ENCODE measurements at places on chromosomes 5 and 9.

DNA sequence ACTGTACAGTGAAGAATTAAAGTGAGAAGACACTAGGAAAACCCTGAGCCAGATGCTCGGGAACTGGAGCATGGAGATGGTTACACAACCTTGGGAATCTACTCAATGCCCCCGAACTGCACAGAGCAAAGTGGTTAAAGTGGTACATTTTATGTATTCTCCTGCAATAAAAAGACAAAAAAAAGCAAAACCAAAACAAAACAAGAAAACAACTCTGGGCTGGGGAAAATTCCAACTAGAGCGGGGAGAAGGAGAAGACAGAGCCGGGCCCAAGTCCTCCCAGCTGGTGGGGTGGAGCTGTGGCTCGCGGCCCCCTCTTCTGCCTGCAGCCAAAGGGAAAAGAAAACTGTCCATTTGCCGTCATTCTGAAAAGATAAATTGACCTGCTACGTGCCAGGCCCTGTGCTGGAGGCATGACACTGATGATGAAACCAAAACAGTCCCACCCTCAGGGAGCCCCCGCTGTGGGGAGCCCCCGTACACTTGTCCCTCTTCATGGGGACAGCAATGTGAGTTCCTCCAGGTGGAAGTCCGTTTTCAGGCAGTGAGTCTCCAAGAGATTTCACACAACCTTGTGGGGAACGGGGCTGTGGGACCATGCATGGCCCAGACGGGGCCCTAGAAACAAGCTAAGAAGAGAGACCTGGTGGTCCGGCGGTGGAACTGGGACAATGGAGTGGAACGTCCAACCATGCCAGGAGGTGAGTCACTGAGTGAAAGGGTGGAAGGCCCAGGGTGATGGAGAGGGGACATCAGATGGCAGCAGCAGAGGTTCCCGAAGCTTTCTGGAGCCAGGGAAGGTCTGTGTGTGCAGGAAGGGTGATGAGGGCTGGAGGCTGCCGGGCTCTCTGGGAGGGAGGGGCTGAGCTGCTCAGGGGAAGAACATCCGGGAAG, 114.8 kb upstream of the COL5A1 start:
- DNase-seq = no peak

DNA sequence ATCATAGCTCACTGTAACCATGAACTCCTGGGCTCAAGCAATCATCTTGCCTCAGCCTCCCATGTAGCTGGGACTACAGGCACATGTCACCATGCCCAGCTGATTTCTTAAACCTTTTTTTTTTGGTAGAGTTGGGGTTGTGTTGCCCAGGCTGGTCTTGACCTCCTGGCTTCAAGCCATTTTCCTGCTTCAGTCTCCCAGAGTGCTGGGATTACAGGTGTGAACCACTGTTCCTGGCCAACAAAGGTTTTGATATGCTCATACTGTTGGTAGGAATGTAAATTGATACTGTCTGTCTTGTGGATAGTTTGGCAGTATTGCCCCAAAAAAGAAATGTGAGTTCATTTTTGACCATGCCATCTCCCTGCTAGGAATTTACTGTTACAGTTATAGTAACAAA, 77.4 kb upstream of the TMEM171 start:
- no peak for DNase-seq

DNA sequence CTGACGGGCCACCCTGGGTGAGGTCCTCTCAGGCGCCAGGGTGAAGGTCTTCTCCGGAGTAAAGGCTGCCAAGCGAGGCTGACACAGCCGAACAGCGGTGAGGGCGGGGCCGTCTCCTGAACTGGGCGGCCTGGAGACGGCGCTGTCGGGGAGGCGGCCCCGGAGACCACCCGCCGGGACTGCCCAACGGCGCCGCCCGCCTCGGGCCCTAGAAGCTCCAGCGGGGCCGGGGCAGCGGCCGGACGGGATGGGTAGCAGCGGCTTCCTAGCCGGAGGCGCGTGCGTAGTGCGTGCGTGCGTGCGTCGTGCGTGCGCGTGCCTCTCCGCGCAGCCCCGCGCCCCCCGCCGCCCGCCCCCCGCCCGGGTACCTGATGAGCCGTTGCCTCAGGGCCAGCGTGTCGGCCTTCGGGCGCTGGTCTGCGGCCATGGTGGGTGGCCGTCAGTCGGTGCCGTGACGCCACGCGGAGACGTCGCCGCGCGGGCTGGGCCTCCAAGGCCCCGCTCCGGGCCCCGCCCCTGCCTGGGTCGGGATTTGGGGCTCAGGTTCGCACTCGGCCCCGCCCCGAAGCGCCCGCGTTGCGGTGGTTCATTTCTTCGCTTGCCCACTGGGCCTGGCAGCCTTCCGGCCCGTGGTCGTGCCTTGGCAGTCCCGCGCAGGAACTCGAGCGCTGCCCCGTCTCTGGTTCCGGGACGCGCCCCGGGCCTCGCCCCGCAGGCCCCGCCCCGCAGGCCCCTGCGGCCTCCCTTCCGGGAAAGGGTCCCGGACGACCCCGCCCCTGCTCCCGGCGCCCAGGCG, at the start of gene PHYKPL:
PHYKPL (minus strand) TSS at position 679 of the 796 bp plus-strand sequence; CDS start at position 427, 252 bp downstream.
- DNase-seq = no peak

- DNase-seq = no peak
These were observed 1026.1 kb upstream of the DMAC1 start for GRCh38 chr9:8825585-8826147.

DNA sequence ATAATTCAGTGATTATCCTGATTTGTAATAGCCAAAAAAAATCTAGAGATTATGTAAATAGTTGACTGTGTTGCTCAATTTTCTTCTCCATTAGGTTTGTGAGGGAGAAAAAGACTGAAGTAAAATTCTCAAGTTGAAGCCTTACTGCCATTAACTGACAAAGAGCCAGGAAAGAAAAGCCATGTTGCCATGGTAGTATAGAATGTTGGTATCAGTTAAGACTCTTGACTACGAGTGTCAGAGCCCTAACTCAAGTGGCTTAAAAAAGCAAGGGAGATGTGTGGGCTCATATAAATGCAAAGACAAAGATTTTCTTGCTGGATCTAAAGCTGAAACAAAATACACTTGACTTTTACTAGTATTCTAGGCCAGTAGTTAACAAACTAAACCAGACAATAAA, 571.7 kb downstream of the KCTD16 start:
- DNase-seq = no peak

- no peak for DNase-seq
These were observed 64.0 kb upstream of the ERBIN start for GRCh38 chr5:65862384-65862783.

- DNase-seq = no peak
These were observed 21.1 kb downstream of the BNIP1 start for GRCh38 chr5:173165177-173166016.

DNA sequence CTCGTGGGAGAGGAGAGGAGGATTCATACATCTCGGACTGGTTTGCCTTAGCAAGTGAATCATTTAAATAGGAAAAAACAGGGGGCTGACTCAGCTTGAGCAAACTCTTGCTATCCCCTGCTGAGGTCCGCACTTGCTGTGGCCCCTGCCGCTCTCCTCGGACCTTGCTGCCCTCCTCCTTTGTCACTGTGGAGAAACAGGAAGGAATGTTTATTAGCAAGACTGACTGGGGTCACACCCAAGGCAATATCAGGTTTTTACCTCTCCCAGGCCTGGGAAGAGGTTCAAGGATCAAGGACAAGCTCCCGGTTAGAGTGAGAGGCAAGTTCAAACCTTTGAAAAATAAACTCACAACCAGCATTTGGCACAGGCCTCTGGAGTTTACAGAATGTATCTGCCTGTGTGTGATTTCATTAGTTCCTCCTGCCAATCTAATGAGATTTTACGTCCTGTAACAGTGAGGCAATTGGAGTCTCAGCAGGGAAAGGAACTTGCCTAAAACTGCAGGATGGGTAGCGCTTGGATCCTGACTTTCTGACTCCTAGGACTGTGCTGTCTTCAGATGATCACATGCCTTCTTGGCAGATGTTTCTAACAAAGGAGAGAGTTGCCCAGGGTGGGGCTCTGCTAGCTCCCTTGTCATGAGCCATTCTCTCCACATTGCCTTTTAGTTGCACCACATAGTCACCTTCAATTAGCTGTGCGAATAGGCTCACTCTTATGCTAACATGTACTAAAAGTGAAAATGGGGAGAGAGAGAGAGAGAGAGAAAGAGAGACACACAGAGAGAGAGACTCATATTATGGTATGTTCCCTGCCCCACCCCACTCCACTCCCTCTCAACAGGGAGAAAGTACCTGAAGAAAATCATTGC, 108.6 kb upstream of the CDKN2B start:
- no peak for DNase-seq

- DNase-seq = no peak
These were observed 3.1 kb downstream of the IER5L start for GRCh38 chr9:129174724-129175514.

DNA sequence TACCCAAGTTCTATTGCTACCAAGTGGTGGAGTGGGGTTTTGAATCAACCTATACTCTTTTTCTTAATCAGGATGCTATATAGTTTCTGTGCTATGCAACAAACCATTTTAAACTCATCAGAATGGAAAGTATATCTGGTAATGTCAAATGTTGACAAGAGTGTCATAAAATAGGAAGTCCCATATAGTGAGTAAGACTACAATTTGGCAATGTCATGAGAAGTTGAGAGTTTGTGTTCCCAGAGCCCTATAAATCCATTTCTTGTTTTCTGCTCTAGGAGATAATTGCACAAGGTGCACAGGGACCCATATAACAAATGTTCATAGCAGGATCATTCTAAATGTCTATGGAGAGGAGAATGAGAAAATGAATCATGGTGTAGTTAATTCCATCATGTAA, 109.8 kb upstream of the TXNDC8 start:
- DNase-seq = no peak

- DNase-seq = no peak
These were observed 31.2 kb upstream of the CEP120 start for GRCh38 chr5:123454259-123454911.

DNA sequence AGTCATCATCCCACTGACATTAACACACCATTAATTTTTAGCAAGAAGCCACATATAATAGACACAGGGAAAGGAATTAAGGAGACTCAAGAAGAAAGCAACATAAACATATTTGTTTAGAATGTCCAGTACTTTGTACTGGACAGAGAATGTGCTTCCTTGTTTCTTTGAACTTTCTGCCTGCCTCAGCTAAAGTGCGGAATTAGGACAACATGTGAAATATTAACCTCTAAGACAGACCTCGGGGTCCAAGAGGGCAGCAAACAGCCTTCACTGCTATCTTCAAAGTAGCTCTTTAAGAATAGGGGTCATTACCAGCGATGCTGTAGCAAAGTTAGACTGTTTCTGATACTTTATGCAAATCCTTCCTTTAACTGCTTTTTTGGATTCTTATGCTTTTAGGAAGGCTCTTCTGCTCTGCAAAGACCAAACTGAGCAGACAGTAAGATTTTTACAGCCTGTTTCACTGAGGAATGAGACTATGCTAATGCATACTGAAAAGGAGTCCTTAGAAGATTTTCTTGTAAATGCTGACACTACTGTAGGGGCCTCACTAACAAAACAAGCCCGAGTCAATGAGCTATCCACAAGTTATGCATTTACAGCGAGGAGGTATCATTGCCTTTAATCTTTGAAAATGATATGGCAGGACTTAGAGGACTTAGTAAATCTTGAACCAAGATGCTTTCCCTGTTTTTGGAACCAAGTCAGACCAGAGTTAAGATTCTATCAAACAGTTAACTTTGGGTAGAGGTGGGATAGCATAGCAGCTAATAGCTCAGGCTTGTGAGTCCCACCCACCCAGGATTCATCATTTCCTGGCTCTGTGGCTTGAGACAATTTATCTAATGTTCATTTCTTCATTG, 23.8 kb downstream of the DAB2 start:
- no peak for DNase-seq

DNA sequence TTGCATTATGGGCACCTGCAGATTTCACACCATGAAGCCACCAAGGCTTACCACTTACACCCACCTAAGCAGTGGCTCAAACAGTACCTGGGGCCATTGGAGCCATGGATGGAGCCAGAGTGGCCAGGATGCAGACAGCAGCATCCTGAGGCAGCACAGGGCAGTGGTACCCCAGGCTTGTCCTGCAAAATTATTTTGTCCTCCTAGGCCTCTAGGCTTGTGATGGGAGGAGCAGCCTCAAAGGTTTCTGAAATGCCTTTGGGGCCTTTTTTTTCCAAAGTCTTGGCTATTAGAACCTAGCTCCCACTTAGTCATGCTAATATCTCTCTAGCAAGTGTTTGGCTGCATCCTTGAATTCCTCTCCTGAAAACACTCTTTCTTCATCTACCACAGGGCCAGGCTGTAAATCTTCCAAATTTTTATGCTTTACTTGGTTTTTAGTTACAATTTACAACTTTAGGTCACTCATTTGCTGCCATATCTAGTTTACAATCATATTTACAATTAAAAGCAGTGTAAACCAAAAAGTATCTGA, 15.7 kb downstream of the TMC1 start:
- DNase-seq = no peak

DNA sequence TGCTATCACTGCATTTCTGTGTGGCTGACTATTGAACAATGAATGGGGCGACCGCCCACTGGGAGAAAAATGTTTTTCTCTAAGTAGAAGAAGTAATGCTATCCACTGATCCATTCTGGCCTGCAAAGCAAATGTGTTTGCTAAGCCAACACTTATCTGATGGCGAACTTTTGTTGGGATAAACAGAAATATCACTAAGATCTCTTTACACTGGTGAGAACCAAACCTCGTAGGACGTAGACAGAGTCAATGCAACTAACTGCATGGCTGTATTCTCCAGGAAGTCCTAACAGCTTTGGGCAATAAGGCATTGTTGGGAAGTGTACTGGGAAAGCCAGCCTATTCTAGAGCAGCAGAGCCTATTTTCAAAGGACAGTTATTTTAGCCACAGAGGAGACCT, 77.7 kb downstream of the ANKH start:
- no peak for DNase-seq

- no peak for DNase-seq
These were observed 182.7 kb downstream of the TAF11L14 start for GRCh38 chr5:17816944-17817343.

DNA sequence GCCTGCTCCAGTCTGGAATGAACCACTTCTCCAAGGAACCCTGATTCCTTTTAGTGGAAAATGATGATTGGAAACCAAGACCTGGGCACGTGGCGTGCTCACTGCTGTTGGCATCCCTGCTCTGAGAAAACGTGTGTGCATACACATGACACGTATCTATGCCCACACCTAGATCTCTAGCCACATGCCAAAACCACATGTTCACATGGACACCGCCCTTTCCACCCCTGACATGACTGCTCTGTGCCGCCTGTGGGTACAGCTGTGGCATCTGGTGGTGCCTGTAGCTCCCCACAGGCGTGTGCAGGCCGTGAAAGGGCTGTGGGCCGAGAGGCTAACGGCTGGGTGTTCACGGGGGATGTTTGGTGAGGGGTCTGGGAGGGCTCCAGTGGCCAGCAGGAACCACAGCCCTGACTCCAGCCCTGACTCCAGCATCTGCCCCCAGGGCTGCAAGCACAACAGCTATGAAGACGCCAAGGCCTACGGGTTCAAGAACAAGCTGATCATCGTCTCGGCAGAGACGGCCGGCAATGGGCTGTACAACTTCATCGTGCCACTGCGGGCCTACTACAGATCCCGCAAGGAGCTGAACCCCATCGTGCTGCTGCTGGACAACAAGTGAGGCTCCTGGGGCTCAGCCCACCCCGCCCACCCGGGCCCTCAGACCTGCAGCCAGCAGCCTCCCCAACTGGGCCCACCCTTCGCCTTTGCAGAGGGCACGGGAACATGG, 75.1 kb downstream of the KCNT1 start:
- DNase-seq = no peak
